ENCODE measurements at places on chromosomes 12 and 14.
A peak's percentile ranks its signal among the peaks of the same experiment; 100 is the strongest.

- DNase-seq, result no peak
These were observed 279.0 kb downstream of the SLC16A7 start for GRCh38 chr12:59874781-59875180.

DNA sequence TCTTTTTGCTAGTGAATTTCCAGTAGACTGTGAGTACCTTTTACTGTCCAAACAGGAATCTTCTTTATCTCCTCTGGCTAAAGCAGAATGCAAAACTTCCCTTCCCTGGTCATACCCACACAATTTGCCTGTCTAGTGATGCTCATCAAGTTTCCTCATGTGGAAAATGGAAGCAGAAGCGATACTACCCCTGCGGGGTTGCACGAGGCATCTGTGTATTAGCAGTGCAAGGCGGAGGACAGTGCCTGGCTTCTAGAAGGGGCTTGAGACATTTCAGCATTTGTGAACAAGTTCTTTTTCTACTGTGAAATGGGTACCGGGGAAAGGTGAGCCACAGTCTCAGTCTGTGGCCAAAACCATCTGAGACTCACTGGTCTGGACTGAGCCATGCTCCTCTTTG lies 340.9 kb downstream of the AACS start:
- DNase-seq, result no peak

DNA sequence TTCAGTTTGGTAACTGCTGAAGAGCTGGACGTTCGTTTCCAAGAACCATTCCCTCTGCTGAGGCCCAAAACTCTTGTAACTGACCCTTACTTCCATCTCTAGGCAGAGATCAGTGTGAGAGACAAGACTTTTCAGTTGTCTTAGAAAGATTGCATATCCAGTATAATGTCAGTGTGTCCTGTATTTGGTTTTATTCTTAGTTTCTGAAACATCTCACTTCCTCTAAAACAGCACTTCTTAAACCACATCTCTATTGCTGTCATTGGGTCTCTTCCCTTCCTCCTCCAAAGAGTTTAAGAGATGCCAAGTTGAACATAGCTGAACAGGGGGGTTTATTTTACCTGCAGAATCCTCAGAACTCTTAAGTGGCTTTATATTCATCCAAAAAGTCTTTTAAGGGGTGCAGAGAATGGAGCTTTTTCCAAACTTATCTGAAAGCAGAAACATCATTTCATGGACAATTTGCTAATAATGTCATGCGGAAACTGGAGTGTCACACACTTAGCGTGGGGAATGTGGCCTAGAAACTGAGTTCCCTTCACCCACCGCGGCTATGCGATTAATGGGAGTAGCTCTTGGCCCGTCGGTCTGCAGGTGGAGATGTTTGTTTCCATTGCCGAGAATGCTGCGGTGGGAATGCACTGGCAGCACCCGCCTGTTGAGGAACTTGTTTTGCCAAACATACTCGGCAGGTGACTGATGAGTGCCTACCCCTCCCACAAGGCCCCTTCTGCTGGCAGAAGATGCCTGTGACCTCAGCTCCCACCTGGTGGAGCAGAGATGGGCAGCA lies 148.2 kb downstream of the ADGRD1 start:
- DNase-seq, result peak; percentile 5

DNA sequence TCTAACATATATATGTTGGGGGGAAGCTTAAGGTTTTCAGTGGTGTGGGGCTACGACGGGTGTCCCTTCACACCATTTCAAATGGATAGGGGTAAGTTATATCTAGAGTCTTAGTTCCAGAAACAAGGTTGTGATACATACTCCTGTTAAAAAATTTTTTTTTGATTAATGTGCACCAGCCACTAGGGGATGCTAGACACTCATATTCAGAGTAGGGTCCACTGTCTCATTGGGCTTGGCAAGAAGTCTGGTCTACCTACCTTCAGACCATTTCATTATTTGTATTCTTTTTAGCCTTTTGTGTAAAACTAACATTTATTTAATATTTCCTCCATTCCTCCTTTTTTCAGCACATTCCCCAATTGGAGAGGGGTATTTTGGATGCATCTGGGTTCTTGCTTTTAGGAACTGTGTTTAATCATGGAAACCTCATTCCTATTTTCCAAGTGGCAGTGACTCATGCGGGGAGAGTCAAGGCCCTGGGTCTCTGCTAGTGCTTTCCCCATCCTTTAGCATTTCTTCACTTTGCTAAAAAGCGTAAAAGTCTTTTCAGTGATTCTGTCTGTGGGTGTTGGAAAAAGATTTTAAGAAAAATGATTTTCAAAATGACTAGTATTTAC lies 33.4 kb downstream of the ANO4 start:
- DNase-seq, result no peak

GRCh38 chr12:52370926-52371608 lies 3.8 kb upstream of the KRT85 start:
- peak; percentile 29 for DNase-seq

- DNase-seq, result no peak
These were observed 1.0 kb downstream of the BLTP3B start for GRCh38 chr12:100141666-100141997.

DNA sequence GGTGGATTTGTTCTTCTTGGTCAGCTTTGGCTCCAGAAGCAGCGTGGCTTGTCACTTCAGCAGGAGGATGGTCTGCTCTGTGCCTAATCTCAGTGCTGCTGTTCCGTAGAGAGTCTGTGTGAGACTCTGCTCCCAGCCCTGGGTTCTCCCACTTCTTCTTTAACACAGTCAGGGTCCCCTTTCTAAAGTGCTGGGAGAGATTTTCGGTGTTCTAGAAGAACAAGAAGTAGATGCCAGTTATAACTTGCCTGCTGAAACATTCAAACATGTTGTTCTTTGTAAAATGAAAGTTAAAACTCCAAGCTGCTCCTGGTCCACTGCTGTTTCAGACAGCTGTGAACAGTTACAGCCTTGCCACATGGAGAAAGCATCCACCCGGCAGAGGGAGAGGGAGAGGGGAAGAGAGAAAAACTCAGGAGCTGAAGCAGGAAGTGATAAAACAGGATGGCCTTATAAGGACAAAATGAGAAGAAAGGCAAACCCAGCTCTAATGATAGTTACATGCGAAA lies 55.2 kb upstream of the CERS5 start:
- DNase-seq, result peak; percentile 52

All from transverse colon (tissue), 4 donors.